ENCODE measurements at places on chromosomes 16 and 17.

DNA sequence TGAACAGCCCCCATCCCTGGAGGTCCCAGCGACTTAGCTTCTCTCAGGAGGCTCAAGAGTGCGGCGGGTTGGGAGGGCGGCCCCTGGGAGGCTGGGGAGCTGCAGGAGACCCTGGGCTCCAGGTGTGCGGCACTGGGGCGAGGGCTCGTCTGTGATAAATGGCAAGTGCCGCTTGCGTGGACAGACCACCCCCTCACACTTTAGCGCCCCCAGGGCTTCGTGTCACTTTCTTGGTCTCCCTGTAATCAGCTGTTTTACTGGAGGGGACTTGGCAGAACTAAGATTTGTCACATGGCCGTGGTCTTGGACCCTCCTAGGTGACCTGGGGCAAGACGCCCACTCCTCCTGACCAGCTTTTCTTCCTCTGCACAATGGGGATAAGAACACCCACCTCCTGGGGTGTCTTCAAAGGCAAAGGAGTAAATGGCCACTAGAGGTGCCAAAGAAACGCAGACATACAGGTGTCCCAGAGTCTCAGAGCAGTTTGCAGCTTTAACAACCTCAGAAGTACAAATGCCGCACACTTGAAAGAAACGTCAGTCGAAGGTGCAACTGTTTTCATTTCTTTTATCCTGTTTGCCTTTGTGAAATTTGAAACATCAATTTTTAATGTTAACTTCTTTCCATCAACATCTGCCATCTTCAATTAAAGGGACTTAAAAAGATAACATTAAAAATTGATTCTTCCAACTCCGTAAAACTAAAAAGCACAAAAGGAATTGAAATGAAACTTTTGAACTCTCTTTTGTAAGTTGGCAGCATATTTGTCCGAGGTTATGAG is 946 bp downstream of the OSGIN1 start:
- DNase-seq = no peak

GRCh38 chr17:38459567-38459966 is 31.3 kb downstream of the ARHGAP23 start:
- no peak for DNase-seq

- DNase-seq = no peak
Observed at GRCh38 chr16:85144026-85144915, 32.0 kb upstream of the CIBAR2 start.

DNA sequence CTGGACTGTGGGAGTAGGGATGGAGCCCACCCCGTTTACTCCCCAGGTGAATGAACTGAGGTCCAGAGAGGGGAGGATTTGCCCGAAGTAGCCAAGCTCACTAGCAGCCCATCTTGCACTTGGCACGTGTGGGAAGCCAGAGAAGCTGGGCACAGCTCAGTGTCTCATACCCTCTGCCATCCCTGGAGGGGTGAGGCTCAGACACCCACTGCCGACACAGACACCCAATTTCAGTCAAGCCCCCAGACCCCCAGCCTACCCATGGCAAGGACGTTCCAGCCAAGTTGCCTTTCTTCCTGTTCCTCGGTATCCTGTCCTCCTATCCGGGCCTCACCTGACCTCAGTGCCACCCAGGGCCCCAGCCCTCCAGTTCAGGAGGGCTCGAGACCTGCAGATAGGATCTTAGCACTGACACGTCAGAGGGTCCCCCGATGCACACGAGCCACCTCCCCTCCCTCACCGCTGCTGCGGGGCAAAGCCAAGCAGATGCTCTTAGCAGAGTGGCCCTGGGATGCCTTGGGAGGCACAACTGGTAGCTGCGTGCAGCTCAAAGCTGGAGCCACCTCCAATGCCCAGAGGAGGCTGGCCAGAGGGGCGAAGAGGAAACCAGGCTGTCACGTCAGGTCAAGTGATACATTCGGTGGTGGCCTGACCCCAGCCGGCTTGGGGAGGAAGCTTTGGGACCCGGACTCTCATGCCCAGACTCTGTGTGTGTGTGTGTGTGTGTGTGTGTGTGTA is 90.4 kb upstream of the TNRC6C start:
- no peak for DNase-seq

- DNase-seq = no peak
Observed at GRCh38 chr16:67872131-67872630, 671 bp upstream of the EDC4 start.

Data from BJ (cell line).